Cerebellum (tissue), 4 donors: ENCODE measurements at places on chromosomes 3 and 15.

DNA sequence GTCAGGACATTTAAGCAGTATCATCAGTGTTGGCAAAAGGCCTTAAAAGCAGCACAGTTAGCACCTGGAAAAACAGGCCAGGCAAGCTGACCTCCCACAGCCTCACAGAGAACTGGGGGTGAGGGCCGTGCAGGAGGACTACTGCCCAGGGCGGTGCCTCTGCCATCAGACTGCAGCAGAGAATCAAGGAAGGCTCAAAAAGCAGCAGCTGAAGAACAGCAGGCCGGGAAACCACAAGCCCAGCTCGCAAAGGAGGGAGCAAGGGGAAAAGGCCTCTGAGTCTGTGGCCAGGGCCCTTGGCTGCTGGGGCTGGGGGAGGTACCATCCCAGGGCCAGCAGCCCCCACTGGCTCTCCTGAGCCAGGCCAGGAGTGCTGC lies 84.2 kb downstream of the SEC22A start:
- no peak for DNase-seq

DNA sequence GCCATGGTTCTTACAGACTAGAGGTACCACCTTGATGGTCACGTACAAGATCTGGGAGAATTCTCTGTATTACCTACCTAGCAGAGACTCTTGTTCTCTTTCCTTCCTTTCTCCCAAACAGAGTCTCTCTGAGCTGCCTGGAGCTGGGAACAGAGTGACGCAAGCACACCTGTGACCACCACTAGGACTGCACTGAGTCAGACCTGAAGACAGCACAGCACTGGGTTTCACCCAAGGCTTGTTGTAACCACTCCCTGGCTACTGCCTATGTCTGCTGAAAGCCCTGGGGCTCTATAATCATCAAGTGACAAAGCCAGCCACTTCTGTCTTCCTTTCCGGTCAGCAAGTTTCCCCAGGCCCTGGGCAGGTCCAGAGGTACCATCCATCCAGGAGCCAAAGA lies 293.3 kb upstream of the CNTN4 start:
- no peak for DNase-seq

DNA sequence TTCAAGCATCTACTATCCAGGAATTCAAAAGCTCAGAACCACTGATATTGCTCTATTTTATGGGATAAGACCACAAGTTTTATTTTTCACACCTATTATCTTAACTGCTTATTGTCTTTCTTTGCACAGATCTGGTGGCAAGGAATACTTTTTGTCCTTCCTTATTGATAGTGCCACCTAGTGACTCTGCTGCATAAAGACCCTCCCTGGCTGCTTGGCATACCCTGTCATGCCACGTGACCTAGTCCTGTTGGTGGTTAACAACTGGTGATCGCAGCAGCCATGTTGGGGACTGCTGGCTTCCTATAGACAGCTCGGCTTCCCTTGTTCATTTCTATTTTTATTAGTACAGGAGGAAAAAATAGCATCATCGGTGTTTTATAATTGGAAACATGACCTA lies 236.3 kb downstream of the MEX3B start:
- no peak for DNase-seq

DNA sequence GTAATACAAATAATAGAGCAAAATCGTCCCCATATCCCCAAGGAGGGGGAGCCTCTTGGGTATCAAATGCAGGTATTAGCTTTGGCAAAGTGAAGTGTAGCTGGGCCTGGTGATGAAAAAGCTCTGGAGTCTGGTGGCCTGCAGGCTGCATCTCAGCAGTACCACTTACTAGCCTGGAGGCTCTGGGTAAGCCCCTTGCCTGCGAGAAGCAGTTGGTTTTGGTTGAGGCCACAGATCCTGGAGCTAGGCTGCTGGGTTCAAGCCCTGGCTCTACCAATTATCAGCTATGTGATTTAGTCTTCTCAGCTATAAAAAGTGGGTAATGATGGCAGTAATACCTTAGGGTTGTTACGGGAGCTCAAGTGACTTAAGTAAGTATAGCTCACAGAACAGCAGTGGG lies 6.1 kb downstream of the KCNAB1 start:
- no peak for DNase-seq

GRCh38 chr3:130649061-130649654 lies 97.5 kb downstream of the PIK3R4 start:
- DNase-seq = no peak

DNA sequence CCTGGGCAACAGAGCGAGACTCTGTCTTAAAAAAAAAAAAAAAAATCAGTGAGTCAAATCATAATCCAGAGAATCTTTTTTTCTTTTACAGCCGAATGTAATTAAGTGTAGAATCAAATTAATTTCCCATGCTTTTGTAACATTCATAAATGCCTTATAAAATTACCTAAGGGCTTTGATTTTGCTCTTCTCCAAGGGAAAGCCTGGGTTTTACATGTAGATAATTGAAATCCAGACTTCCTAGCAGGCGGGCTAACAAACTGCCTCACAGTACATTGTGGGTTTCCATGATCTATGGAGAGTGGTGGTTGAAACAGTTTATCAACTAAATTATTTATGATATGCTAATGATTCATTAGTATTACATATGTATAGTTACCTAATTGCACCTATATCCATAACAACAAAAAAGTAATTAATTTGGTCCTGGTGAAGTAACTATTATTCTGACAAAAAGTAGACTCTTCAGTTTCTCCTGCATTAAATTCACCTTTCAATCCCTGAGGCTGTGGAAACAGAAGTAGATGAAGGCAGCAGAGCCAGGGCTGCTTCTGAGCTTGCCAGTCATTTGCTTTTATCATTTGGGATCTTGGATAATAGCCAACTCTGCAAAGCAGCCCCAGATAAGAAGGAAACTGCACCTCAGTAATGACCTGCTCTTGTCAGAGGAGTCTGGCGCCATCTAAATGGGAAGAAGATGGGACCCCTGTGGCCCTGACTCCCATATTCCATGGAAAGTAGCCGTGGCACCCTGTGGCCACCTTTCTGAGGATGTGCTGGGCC lies 9.5 kb downstream of the CCR9 start:
- no peak for DNase-seq

GRCh38 chr3:177467247-177467985 lies 270.1 kb upstream of the TBL1XR1 start:
- DNase-seq = peak; percentile 40

- DNase-seq = peak; percentile 28
These were observed 3.3 kb upstream of the NR2F2 start for GRCh38 chr15:96327155-96327741.

GRCh38 chr3:130939753-130940152 lies 45.9 kb downstream of the ATP2C1 start:
- no peak for DNase-seq

GRCh38 chr3:128439226-128439625 lies 27.5 kb downstream of the DNAJB8 start:
- no peak for DNase-seq

DNA sequence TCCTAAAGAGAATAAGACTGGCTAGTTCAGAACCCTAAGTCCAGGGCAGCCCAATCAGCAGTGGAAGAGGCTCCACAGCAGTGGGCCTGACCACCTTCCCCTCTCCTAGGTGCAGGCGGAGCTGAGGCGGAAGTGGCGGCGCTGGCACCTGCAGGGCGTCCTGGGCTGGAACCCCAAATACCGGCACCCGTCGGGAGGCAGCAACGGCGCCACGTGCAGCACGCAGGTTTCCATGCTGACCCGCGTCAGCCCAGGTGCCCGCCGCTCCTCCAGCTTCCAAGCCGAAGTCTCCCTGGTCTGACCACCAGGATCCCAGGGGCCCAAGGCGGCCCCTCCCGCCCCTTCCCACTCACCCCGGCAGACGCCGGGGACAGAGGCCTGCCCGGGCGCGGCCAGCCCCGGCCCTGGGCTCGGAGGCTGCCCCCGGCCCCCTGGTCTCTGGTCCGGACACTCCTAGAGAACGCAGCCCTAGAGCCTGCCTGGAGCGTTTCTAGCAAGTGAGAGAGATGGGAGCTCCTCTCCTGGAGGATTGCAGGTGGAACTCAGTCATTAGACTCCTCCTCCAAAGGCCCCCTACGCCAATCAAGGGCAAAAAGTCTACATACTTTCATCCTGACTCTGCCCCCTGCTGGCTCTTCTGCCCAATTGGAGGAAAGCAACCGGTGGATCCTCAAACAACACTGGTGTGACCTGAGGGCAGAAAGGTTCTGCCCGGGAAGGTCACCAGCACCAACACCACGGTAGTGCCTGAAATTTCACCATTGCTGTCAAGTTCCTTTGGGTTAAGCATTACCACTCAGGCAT lies 33.7 kb downstream of the VIPR1 start:
- DNase-seq = no peak

- no peak for DNase-seq
These were observed 591.9 kb downstream of the ROBO1 start for GRCh38 chr3:79175870-79176269.

DNA sequence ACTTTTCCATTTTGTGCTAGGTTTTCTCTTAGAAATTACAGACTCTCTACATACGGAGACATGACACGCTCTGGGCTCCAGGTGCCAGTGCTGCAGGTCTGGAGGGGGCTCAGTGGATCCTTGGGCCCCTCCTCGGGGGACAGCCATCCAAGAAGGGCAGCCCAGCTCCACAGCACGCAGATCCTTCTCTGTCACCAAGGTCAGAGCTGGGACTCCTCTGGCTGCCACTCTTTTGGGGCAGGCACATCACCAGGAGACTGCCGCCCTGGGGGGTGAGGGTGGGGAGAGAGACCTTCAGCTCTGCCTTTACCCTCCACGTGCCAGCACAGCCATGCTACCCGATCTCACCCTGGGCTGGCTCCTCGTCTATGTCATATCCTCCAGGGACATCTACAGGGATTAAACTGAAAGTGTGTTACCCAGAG lies 65.6 kb downstream of the ATP10A start:
- no peak for DNase-seq

DNA sequence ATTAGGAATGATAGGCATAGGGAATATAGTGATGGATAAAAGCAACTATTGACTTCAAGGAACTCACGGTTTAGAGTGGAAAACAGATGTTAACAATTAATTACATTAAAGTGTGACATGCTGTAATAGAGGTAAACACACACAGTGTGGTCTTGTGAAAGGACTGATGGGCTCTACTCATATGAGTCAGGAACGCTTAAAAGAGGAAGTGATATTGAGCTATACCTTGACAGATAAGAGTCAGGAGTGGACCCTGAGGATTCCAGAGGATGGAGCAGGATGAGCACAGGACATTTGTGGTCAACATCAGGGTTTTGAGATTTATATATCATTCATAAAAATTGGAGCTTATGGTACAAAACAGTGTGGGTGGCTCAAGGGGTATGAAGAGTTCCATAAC lies 11.0 kb downstream of the EXOG start:
- no peak for DNase-seq

GRCh38 chr3:56630966-56631365 lies 52.1 kb downstream of the TASOR start:
- no peak for DNase-seq

DNA sequence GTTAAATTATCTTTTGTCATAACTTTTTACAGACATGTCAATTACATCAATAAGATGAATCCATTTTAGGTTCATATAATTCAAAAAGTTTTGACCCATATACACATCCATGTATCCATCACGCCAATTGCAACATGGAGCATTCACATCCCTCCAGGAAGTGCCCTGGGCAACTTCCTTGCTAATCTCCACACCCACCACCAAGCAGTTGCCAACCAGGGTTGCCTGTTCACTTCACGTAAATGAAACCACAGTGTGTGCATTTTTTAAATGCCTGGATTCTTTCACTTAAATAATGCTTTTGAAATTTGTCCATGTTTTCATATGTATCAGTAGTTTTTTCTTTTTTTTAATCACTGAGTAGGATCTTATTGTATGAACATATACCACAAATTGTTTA lies 40.7 kb upstream of the LYZL4 start:
- DNase-seq = no peak

DNA sequence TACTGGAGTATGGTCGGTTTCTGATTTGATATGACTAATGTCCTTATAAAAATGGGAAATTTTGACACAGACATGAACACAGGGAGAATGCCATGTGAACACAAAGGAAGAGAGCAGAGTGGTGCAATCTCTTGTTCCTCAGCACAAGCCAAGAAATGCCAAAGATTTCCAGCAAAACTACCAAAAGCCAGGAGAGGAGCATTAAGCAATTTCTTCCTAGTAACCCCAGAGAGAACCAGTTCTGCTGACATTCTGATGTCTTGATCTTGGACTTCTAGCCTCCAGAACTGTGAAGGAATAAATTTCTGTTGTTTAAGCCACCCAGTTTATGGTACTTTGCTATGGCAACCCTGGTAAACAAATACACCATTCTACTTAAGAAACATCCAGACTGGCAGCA lies 227.8 kb upstream of the MRPL3 start:
- no peak for DNase-seq

GRCh38 chr3:49257187-49257586 lies 19.8 kb downstream of the C3orf62 start:
- no peak for DNase-seq

- DNase-seq = no peak
These were observed 2.8 kb upstream of the CLDND1 start for GRCh38 chr3:98525494-98525893.

DNA sequence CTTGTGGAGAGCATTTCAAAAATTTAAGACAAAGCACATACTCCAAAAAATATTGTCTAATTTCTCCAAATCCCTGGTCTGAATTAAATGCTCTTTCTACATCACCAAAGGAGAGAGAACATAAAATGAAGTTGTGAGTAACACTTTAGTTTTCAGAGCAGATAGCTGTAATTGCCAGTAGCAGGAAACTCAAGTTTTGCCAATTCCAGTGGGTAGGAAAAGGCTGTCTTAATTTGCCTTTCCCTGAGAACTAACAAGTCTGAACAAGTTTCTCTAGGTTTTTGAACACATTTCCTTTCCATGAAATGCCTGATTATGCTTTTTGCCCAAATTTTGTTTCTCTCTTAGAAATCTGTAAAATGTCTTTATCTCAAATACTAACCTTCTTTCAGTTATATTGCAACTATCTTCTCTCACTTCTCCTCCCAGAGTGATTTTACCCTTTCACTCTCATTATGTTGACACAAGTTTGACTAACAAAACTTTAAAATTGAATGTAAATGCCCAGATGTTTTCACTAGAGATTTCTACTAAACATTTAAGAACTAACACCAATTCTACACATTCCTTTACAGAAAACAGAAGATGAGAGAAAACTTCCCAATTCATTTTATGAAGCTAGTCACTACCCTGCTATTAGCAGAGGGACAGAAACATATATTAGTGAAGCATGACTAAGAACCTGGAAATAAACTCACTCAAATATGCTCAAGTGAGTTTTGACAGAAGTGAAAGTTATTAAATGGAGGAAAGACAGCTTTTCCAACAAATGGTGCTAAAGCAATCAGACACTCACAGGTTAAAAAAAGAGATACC lies 38.4 kb downstream of the RFX7 start:
- DNase-seq = no peak
